Renal cortical epithelial cell (primary cell): ENCODE measurements at places on chromosomes 7 and 10. TPM values are rescaled to one million over a fixed set of nuclear protein-coding genes. Genes with fewer than 3 reads are reported as not detected.

The CALD1 gene
- total RNA-seq: 155 and 181 TPM in 2 replicates

The GIMAP7 gene
- 0.05 and 0.35 TPM in 2 replicates for total RNA-seq

The RAB19 gene
- total RNA-seq: 3.5 and 15.1 TPM in 2 replicates

The SLC18A3 gene
- 0.10 TPM in 1 of 2 replicates, not detected in the other for total RNA-seq

The NRAP gene
- total RNA-seq: under 0.01 TPM in 1 of 2 replicates, not detected in the other

The SP8 gene
- total RNA-seq: not detected in 2 replicates

The CUZD1 gene
- total RNA-seq: 0.69 and 1.2 TPM in 2 replicates

DNA sequence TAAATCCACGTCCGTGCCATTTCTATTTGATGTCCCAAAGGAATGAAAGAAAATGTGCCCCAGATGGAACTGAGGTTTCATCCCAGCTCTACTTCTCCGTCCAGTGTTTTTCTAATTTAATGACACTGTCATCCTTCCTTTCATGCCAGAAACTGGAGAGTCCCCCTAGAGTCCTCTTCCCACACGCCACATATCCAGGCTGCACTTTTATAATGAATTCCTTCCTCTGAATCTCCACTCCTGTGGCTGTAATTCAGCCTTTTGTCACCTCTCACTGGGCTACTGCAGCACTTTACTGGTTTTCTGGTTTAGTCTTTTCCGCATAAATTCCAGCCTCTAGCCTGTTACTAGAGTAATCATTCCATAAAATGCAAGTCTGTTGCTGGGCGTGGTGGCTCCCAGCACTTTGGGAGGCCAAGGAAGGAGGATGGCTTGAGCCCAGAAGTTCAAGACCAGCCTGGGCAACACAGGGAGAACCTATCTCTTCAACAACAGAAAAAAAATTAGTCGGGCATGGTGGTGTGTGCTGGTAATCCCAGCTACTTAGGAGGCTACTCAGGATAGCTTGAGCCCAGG is 142.6 kb upstream of the RHEB start:
- no peak for DNase-seq

GRCh38 chr10:50453940-50454339 is 169.8 kb downstream of the SGMS1 start:
- DNase-seq: no peak

DNA sequence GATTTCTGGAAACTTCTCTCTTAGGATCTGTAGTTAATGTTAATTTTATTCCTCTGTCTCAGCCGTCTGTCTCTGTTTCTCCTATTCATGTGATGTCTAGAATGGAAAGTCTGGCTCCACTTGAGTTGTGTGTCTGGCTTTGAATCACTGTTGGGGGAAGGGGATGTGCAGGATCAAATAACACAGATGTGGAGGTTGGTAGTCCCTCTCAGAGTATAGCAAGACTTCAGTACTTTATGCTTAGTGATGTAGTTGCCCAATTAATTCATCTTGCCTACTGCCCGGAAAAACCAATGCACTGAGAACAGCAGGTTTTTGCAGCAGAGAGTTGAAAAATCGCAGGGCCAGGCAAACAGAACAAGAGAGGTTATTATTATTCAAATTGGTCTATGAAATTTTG is 79.2 kb downstream of the PHTF2 start:
- DNase-seq: no peak

- no peak for DNase-seq
Observed at GRCh38 chr7:74012842-74013249, 15.1 kb upstream of the ELN start.

- no peak for DNase-seq
Observed at GRCh38 chr7:51016546-51016945, 233.8 kb upstream of the GRB10 start.

DNA sequence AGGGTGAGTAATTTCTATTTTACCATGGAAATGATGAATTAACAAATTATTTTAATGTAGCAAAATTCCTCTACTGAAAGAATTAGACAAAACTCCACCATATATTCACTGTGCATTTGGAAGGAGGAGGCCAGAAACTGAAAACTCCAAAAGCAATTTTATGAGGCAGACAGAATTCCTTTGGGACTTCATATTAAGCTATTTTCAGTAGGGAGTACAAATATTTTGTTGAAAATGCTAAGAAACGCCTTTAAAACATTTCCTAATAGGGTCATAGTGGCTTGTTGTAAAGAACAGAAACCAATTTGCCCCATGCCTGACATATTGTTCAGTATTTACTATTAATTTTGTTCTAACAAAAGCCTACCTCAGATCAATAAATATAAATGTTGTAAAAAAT is 117.8 kb downstream of the TES start:
- no peak for DNase-seq

DNA sequence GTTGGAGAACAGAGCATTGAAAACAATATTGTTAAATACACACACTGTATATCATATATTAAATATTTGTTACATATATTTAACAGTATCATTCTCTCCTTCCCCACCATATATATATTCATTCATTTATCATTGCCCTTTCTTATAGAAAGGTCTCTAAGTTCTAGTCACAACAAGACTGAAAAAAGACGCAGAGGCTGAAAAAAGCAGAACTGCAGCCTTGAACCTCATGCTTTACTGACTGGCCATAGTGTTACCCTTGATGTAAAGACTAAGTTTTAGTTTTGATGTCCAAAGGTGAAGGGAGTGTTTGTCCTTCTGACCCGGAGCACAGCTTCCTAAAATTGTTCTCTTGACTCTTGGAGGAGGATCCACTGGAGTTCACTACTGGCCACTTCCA is 247.9 kb downstream of the PTEN start:
- DNase-seq: no peak

DNA sequence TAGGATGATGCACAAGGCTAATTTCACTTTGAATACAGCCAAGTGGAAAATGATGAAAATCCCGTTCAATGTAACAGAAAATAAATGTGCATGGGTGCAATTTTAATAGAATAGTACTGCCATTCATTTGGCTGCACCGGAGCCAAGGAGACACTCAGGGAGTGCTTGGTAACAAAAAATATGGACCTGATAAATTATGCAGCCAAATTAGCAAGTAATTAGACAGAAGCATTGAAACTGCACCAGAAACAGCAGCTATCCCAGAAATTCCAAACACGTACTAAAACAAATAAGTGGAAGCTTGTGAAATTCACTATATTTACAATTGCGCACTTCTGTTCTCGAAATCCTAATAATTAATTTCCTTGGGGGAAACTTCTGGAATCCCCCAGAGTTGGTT is 31.5 kb downstream of the ST8SIA6 start:
- no peak for DNase-seq

- peak; percentile 49 for DNase-seq
Observed at GRCh38 chr10:118002581-118002980, 44.2 kb downstream of the RAB11FIP2 start.

GRCh38 chr10:85362401-85362800 is 1004.2 kb downstream of the GRID1 start:
- DNase-seq: no peak

GRCh38 chr7:100369105-100369504 is 4.2 kb upstream of the PILRA start:
- DNase-seq: no peak

GRCh38 chr7:95435422-95435780 is 573 bp upstream of the PON2 start:
- DNase-seq: no peak

DNA sequence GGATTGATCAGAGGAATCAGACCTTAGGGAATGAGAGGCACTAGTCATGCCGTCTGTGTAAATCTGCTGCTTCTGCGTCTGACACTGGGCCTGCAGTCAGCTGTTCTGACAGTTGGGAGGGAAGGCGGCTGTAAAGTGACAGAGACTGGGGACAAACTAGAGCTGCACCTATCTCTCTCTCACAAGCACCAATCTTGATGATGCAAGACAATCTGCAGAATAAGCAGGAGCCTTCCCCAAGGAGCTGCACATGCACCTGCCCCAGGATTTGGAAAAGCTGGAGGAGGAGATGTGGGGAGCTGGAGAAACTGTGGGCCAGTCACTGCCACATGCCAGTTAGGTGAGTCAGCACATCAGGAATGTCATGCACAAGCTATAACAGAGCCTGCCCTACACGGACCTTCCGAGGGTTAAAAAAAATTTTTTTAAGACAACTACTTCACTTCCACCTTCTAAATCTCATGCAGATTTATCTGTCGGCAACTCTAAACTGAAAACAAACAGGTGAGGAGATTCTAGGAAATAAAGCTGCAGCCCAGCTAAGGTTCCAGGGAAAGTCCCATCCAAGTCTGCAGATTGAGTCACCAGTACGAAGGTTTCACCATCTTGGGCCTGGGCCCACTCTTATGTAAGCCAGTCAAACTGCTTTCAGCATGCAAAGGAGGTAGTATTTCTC is 39.2 kb downstream of the ENO4 start:
- DNase-seq: peak; percentile 91

DNA sequence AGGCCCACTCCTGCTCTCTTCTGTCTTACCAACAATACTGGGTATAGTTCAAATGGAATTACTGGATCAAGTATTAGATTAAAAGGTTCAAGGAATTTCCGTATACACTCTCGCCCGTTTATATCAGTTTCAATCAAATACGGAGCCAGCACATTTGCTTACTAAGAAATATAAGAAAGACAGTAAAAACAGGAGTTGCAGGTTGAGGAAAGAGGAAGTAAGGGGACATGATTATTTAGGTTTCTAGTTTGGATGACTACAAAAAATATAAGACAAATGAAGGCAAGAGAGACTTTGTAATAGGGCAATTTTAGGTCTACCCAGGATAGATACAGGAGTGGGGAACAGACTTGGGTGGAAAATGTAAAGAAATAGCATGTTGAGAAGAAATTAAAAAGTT is 109.9 kb upstream of the ABI1 start:
- no peak for DNase-seq

- DNase-seq: no peak
Observed at GRCh38 chr7:152637161-152637560, 38.8 kb downstream of the XRCC2 start.

DNA sequence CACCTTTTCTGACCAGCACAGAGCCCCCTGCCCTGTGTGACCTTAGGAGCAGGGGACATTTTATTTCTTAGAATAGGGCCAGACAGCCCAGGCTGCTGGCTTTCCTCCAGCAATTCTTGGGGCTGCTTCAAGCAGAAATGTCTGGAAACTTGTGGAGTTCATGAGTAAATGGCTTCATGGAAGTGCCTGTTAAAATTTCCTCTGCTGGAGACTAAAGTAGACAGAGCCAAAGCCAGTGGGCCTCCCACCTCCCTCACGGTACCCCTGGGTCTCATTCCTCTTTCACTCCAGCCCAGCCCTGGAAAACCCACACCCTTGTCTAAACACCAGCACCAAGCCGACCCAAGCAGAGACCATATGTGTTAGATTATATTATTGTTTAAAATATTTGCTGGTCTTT is 505.5 kb upstream of the ZMIZ1 start:
- no peak for DNase-seq
